Kidney tubule cell (primary cell): ENCODE measurements at places on chromosomes 16 and 17.
A peak's percentile ranks its signal among the peaks of the same experiment; 100 is the strongest.

- no peak for DNase-seq
Measured at GRCh38 chr17:82047914-82048570, 3.6 kb downstream of the RFNG start.

DNA sequence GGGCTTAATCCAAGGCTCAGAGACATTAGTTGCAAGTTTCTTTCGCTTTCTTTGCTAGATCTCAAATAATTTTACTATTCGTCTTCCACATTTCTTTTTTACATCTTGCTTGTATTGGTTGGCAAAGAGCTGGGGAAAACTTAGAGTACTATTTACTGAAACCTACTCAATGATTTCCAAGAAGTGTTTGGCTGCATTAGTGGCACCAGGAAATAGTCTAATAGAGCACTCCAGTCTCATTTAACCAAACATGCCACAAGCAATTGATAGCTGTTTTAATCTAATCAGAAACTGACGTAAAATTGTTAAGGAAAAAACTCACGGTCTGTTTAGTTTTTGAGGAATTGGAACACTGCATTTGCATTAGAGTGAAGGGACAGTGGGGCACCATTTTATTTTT, 29.0 kb downstream of the NUP93 start:
- DNase-seq = no peak

DNA sequence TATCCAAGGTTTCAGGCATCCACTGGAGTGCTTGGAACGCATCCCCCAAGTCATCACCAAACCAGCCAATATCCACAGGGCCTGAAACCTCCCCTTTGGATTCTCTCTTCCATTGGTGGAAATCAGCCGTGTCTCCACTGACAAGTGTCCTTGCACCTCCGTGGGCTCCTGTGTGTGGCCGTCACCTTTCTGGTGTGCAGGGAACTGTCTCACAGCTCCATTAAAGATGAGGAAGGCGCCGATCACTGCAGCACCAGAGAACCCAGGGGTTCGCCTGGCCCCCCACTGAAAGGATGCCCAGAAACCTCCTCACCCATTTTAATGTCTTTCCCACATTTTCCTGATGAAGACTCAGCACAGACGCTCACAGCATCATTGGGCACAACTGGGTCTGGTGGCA, 17.8 kb upstream of the METRNL start:
- DNase-seq = no peak

- DNase-seq = no peak
Measured at GRCh38 chr16:19745286-19746010, 27.4 kb downstream of the IQCK start.

- no peak for DNase-seq
Measured at GRCh38 chr16:65838001-65838400, 528.5 kb upstream of the CDH5 start.

- no peak for DNase-seq
Measured at GRCh38 chr17:21125862-21126261, 902 bp upstream of the DHRS7B start.

GRCh38 chr17:30372755-30373154, 6.0 kb upstream of the CPD start:
- DNase-seq = peak; percentile 92

DNA sequence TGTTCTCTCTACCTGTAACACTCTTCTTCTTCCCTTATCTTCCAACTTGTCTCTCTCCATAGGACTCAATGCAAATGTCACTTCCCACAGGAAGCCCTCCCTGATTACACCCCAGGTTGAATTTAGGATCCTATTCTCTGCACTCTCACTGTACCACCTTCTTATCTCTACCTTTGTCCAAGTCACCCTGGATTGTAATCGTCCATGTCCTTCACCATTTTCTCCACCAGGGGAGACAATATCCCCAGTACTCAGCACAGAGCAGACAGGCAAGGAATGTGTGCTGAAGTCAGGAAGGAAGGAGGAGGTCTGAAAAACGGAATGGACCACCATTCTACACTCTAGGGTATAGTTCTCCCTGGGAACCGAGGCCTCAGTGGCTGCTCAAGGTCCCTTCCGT, 14.2 kb downstream of the C16orf82 start:
- no peak for DNase-seq

- DNase-seq = no peak
Measured at GRCh38 chr17:30235386-30236296, at the start of gene SLC6A4. SLC6A4 (minus strand) TSS chr17:30235697; CDS start chr17:30221958, 13,739 bp downstream.

GRCh38 chr16:89534252-89534756, 26.1 kb downstream of the SPG7 start:
- DNase-seq = no peak

DNA sequence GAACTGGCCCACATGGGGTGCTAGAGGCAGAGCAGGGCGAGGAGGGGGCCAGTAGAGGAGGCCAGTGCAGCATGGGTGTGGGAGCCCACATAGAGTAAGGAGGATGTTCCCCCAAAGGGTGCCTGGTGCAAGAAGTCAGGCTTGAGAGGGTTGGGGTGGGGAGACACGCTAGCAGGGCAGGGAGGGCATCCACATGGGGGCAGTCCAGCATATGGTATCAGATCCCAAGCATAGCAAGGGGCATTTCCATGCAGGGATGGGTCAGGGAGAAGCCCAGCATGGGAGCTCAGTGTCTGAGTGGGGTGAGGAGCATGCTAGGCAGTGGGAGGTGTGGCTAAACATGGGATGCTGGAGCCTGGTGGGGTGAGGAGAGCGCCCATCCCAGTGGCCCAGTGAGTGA, 213.7 kb downstream of the COPRS start:
- DNase-seq = no peak

GRCh38 chr16:65579050-65579449, 457.2 kb upstream of the CDH11 start:
- no peak for DNase-seq

DNA sequence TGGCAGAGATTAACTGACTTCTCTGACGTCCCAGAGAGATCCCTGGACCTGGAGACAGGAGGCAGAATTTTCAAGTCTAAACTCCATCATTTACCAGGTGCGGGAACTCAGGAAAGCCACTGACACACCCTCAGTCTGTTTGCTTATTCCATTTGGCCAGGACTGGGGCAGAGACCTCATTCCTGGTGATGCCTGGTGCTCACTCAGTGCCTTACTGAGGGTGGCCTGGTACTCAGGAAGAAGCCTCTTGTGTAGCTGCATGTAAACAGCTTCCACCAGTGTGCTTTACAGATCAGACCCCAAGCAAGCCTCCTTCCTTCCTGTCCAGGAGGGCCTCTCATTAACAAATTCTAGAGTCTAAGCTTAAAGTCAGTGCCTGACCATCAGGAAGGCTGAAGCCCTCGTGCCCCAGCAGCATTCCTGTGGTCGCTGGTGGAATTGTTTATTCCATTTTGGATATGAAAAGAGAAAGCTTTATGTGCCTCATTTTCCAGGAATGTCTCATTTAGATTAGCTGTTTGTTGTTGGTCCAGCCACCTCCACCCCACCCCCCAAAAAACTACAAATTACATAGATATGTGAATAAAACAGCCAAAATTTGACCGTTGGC, 236.1 kb upstream of the CDH5 start:
- DNase-seq = no peak

DNA sequence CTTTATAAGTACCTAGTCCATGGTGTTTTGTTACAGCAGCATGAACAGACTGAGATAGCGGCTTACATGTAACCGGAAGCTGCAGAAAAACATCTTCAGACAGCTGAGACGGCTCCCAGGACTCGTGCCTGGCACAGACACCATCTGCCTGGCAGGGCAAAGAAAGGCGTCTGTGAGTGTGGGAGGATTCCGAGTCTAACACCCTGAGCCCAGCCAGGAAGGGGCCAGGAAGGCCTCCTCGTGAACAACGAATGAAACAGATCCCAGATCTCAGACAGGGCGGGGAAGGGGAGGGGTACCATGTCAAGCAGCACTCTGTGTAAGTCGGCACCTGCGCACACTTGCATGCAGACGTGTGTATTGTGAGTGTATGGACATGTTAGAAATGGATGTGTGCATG, 4.4 kb upstream of the CSNK1D start:
- no peak for DNase-seq

DNA sequence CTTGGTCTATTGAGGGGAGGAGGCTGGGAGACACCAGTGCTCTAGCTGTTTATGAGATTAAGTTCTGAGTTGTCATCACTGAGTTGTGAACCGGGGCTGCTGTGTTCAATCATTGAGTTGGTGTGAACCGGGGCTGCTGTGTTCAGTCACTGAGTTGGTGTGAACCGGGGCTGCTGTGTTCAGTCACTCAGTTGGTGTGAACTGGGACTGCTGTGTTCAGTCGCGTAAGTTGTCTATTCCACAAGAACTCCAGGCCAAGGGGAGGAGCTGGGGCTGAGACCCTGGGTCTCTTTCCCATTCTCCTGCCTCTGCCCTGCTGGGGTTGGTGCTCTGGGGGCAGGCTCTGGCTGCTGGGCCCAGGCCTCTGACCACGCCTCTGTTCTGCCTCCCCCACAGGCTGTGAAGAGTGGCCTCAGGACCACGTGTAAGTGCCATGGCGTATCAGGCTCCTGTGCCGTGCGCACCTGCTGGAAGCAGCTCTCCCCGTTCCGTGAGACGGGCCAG, 24.5 kb downstream of the WNT9B start:
- no peak for DNase-seq

DNA sequence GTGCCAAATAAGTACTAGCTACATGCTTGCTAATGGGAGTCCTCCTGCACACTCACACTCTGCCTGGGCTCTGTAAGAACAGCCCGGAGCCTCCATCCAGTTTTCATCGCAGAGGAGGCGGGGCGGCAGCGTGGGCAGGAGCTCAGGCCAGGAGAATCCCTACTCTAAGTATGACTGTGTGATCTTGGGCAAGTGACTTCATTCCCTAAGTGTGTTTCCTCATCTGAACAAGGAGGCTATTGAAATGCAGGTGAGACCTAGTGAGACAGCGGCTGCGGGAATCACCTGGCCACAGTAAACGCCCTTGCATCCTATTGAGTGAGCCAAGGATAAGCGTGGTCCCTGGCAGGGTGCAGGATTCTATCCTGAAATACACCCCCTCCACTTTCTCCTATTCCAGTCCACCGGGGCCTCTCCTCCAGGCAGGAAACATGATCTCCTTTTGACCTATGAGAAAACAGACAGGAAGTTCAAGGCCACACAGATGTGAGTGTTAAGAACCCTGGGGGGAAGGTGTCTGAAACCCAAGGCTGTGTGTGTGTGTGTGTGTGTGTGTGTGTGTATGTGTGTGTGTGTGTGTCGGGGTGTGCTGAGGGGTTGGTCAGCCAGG, 5.2 kb upstream of the RAI1 start:
- peak; percentile 77 for DNase-seq

GRCh38 chr17:16191604-16192003, 23.7 kb downstream of the NCOR1 start:
- peak; percentile 37 for DNase-seq

DNA sequence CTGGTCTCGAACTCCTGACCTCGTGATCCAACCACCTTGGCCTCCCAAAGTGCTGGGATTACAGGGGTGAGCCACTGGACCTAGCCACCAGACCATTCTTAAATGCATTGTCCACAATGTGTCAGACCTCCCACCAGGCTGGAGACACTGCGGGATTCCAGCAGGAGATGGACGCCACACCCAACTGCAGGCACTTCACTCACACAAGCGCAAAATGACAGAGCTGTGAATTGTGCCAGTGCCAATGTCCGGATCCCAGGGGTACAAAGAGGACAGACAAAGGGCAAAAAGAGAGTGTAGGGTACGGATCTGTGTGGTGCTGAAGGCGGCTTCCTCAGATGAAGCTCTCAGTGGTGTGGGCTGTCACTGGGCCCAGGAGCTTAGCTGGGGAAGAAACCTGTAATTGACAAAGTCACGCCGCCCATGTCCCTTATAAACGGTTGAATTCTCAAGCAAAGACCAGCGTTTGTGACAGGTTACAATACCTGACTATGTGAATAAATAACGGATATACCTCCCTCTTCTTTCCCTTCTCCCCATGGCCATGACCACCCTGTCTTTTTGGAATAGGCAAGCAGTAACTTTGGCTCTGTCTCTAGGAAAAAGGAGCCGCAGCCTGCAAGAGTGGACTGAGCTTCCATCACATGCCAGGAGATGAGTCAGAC, 40.0 kb downstream of the HS3ST3A1 start:
- DNase-seq = peak; percentile 30

DNA sequence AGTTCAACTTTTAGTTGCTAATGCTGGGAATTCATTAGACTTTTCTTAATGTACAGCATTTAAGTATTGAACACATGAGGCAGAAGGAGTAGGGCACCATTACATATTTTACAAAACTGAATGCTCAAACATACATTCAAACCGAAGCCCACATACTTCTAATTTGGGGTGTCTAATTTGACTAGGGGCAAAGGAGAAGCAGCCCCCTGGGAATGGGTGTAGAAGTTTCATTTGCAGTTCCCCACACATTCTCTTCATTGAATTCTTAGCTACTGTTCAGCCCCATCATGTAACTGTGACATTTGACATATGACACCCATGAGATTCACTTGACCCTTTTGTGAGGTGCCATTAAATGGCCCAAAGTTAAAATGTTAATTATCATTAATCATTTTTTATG, 16.4 kb downstream of the IRX6 start:
- no peak for DNase-seq

- no peak for DNase-seq
Measured at GRCh38 chr17:81912441-81913309, 1.5 kb upstream of the PCYT2 start.

- no peak for DNase-seq
Measured at GRCh38 chr16:78528265-78528664, 428.8 kb downstream of the WWOX start.

DNA sequence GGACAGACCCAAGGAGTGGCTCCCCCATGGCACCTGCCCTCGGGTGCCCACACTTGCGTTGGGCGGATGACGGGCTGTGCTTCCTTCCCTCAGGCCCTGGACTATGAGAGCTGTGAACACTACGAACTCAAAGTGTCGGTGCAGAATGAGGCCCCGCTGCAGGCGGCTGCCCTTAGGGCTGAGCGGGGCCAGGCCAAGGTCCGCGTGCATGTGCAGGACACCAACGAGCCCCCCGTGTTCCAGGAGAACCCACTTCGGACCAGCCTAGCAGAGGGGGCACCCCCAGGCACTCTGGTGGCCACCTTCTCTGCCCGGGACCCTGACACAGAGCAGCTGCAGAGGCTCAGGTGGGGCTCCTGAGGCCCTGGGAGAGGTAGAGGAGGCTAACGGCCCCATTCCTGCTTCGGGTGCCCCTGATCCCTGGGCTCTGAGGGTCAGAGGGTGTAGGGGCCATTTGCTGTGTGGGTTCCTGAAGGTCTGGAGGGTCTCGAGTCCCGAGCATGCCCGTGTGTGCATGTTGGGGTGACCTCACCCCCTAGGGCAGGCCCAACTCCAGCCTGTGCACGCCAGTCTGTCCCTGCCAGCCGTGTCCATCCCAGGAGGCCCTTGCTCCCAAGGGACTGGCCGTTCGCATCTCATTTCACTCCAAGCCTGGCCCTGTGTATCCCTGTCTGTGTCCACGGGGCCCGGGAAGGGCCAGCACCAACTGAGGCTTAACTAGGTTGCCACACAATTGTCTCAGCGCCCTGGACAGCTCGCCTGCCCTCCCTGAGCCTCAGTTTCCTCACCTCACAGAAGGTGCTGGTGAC, 10.0 kb downstream of the SLC22A31 start:
- DNase-seq = no peak

GRCh38 chr16:46828292-46828691, 2.7 kb downstream of the C16orf87 start:
- DNase-seq = no peak

- peak; percentile 38 for DNase-seq
Measured at GRCh38 chr16:58031016-58031800, 5.7 kb downstream of the MMP15 start.
